ENCODE measurements at places on chromosomes 13 and 19.

DNA sequence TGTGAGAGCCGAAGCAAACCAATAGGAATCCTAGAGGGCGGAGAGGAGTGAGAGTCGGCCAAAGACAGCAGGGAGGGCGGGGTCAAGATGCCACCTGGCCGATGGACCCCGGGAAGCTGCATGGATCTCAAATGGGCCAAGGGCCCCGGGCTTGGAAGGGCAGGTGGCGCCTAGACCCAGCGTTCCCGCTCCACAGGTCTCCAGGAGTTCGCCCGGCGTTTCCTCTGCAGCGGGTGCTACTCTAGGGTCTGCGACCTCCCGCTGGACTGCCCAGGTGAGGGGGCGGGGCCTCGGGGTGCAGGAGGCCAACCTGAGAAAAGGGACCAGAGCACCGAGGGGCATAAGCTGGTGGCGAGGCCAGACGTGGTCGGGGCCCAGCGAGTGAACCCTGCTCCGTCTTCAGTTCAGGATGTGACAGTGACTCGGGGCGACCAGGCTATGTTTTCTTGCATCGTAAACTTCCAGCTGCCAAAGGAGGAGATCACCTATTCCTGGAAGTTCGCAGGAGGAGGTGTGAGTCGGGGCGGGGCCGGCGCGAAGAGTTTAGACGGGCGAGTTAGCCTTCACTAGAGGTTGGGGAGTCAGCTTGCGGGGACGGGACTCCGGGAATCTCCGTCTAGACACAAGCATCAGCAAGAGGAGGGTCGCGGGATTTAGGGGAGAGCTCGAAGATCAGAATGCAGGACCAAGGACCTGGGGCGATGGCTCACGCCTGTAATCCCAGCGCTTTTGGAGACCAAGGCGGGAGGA, 9.9 kb downstream of the SPACA6 start:
- no peak for DNase-seq

DNA sequence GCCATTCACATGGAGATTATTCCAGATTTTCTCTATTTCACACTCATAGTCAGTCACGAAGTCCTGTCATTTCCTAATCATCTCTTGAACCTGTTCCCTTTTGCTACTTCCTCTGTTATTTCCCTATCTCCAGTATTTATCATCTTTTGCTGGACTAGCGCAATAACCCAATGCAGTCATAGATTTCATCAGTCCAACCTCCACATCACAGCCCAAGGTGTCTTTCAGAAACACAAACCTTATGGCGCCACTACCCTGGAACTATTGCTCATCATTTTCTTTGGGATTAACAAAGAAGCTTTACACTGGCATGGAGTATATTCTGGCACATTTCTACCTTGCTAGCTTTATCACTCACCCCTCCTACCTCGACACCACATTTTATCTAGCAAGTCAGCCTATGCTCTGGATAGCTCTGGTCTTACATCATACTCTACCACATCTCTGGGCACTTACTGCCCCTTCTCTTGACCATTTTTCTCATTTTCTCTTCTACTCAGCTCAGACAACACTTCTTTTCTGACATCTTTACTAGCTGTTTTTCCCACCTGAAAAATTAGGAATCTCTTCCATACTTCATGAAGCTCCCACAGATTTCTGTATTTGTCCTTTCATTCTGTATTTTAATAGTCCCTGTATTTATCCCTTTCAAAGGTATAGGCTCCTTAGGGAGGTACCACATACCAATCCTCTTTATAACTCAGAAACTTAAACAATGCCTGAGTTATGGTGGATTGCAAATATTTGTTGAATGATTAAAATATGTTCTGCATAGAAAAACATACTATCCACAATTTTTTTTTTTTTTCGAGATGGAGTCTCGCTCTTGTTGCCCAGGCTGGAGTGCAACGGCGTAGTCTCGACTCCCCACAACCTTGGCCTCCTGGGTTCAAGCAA, 534.7 kb downstream of the KLF12 start:
- DNase-seq: no peak

DNA sequence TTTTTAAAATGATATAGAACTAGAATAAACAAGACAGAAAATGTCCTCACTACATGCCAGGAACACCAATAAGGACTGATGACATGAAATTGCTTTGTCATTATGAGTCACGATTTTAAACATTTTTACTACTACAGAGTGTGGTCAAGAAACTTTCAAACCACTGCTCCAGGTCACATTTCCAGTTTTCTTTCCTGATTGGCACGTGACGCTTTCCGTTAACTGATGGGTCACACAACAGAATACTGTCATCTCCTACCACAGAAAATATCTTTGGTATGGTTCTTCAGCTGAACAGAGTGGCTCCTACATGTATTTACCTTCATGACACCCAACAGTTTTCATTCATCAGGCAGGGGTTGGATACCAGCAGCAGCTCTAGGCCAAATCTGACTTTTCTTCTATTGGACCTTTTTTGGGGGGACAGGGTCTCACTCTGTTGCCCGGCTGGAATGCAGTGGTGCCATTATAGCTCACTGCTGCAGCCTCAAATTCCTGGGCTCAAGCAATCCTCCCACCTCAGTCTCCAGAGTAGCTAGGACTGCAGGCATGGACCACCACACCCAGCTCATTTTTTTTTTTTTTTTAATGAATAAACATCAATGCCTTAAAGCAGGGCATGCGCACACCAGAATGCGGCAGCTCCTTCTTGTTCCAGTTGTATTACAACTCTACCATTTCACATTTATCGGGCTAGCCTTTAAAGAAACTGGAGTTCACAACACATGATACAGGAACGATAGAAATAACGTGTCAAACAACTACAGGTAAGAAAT, 147.4 kb downstream of the RNF17 start:
- DNase-seq: no peak

- DNase-seq: no peak
Observed at GRCh38 chr19:18239303-18239702, 13.1 kb upstream of the PDE4C start.

DNA sequence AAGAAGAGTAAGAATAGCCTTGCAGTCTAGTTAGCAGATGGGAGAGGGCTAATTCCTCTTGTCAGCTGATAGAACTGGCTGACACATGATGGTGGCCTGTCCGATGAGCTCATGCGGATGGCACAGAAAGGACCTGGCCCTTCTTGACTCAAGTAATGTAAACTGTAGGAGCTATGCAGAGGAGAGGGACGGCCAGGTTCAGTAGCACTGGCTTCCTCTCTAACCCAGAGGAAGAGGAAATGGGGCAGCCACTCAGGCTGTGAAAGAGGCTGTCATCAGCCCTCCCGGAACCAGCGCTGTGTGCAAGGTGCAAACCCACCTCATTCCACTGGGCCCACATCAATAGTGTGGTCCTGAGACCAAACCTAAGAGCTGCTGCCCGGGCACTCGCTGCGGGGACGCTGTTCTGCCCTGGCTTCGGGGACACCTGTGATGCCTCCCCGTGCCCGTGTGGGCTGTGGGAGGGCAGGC, 30.8 kb upstream of the USE1 start:
- DNase-seq: no peak

GRCh38 chr19:46721269-46722003, 4.5 kb upstream of the PRKD2 start:
- DNase-seq: no peak

All from HS-5 (cell line).